Stimulated activated naive CD8-positive, alpha-beta T cell treated with anti-CD3 and anti-CD28 coated beads, Interleukin-15, amount 100 ng/mL, for 72 hours (primary cell): ENCODE measurements at places on chromosomes 3 and 15.

GRCh38 chr3:117820658-117821299 is 1111.2 kb downstream of the TUSC7 start:
- no peak for DNase-seq

GRCh38 chr3:26375843-26376530 is 246.6 kb upstream of the LRRC3B start:
- DNase-seq = no peak

GRCh38 chr3:132822266-132822665 is 100.1 kb upstream of the NPHP3 start:
- no peak for DNase-seq

- no peak for DNase-seq
Measured at GRCh38 chr3:66483006-66483405, 17.8 kb downstream of the LRIG1 start.

DNA sequence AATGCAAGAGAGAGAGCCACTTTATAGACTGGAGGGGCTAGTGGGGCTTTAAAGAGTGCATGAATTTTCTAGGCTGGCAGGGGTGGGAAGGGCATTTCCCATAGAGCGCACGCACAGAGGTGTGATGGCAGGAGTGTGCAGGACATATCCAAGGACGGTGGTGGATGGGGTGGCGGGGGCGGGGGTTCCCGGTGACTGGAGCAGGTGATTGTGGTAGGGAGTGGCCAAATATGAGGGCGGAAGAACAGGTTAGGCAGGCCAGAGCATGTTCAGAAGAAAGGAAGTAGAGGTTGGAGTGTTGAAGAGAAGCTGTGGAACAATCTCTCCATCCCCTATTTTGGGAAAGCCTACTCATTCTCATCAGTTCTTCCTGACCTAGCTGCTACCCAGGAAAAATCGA is 18.1 kb downstream of the FAM81A start:
- no peak for DNase-seq

- no peak for DNase-seq
Measured at GRCh38 chr3:30904996-30905395, 10.5 kb upstream of the GADL1 start.

- no peak for DNase-seq
Measured at GRCh38 chr3:71469138-71469435, 114.4 kb downstream of the FOXP1 start.

- peak; percentile 35 for DNase-seq
Measured at GRCh38 chr3:178001670-178002101, 534.5 kb upstream of the KCNMB2 start.

- DNase-seq = no peak
Measured at GRCh38 chr3:42175386-42176240, 84.5 kb downstream of the TRAK1 start.

GRCh38 chr3:57961828-57962447 is 46.3 kb upstream of the FLNB start:
- no peak for DNase-seq

- no peak for DNase-seq
Measured at GRCh38 chr3:154193000-154193615, 71.9 kb downstream of the ARHGEF26 start.

DNA sequence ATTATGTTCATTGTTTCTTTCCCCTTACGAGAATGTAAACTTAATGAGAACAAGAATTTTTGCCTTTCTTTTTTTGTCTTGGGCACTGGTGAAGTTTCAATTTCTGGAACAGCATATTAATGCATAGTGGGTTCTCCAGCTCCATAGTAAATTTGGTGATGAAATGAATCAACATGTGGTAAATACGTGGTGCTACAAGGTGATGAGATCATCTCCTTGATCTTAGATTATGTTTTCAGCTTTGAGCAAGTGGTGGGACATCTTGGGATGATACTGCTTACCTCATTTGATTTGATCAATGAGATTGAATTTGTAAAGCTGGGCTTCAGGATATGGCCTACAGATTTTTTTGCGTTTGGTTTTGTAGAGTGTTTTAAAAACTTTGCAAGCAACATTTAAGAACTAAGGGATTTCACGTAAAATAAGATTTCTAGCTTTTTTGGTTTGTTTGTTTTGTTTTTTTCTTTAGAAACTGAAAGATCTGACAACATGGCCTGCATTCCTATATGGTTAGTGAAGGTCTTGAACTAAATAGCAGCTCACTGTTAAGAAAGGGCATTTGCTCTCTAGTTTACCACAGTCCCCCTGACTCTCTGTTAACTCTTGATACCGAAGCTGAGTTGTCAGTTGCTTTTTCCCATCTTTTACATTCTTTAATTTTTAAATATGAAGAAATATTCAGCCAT is 45.6 kb downstream of the FNDC3B start:
- DNase-seq = no peak

- DNase-seq = no peak
Measured at GRCh38 chr15:80264031-80264430, 12.0 kb upstream of the CTXND1 start.

GRCh38 chr15:89783861-89784685 is 7.9 kb downstream of the MESP2 start:
- DNase-seq = no peak

DNA sequence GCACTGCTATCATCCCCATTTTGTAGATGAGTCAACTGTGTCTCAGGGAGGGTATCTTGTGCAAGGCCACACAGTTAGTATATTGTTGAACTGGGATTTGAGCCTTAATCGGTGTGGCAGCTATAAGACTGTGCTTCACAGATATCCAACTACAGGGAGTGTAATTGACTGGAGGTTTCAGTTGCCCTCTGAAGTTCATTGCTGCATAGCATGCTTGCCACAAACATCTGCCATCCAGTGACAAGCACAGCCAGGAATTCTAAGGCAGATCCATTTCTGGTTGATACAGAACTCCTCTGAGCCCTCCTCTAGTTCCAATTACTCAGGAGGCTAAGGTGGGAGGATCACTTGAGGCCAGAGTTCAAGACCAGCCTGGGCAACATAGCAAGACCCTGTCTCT is 16.4 kb downstream of the FSD2 start:
- no peak for DNase-seq

DNA sequence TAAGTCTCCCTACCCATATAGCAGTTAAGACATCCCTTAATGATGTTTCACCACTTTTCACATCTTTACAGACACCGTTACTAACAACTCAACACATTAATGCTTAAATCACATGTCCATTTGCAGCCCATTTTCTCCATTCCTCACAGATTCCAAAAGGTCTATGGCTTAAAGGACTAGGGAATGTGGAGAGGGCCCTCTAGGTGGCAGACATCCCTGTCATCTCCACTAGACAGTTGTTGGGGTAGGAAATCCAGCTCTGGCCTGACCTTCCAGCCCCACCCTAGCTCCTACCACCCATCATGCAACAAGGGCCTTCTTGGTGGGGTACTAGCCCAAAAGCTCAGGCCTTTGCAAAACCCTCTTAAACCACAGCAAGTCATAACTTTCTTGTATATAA is 25.2 kb downstream of the CPEB1 start:
- no peak for DNase-seq

DNA sequence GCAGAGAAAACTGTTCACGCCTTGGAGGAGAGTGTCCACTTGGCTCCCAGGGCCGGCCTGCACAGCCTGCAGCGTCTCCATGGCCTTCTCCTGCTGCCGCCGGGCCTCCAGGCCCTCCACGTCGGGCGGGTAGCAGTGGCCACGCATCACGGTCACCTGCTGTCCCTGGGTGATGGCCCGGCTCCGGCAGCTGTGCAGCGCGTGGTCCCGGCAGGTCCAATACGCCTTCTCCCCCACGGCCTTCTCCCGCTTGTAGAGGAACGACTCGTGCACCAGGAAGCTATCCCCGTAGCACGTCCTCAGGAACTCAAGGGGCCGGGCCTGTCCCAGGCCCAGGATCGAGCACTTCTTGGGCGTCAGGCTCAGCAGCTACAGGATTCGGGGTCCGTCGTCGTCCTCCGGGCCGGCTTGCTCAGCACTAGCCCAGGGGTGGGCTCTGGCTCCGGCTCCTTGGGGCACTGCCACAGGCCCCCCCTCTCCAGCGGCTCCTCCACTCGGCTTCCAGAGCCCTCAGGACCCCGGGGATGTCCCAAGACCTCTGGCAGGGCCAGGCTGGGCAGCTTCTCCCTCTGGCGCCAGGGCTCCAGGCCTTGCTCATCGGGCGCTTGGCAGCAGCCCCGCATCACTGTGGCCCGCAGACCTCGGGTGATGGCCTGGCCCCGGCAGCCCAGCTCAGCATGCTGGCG is 83.6 kb upstream of the FXR1 start:
- no peak for DNase-seq

- DNase-seq = no peak
Measured at GRCh38 chr15:67224889-67225288, 29.6 kb downstream of the AAGAB start.
